ENCODE measurements at places on chromosomes 6 and 20. TPM values are rescaled to one million over a fixed set of nuclear protein-coding genes. Genes with fewer than 3 reads are reported as not detected.
A peak's percentile ranks its signal among the peaks of the same experiment; 100 is the strongest.

DNA sequence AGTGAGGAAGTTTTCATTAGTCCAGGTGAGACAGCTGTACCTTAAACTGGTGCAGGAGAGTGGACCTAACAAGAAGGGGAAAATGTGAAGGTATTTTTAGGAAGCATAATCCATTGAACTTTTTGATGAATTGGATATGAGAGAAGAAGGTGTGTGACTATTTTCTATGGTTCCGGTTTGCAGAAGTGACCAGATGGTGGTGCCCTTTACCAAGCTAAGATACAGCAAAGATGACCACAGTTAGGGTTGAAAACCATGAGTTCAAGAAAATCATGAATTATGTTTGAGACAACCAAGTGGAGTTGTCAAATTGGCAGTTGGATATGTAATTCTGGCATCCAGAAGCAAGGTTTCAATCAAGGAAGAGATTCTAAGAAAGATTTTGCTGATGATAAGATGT is 61.9 kb upstream of the NRSN1 start:
- H3K36me3 ChIP-seq, result no peaks in the 10 kb centered on the region
- DNase-seq, result no peak
- H3K4me3 ChIP-seq, result no peak overlapping the region
- no peaks in the 10 kb centered on the region for H3K4me1 ChIP-seq

DNA sequence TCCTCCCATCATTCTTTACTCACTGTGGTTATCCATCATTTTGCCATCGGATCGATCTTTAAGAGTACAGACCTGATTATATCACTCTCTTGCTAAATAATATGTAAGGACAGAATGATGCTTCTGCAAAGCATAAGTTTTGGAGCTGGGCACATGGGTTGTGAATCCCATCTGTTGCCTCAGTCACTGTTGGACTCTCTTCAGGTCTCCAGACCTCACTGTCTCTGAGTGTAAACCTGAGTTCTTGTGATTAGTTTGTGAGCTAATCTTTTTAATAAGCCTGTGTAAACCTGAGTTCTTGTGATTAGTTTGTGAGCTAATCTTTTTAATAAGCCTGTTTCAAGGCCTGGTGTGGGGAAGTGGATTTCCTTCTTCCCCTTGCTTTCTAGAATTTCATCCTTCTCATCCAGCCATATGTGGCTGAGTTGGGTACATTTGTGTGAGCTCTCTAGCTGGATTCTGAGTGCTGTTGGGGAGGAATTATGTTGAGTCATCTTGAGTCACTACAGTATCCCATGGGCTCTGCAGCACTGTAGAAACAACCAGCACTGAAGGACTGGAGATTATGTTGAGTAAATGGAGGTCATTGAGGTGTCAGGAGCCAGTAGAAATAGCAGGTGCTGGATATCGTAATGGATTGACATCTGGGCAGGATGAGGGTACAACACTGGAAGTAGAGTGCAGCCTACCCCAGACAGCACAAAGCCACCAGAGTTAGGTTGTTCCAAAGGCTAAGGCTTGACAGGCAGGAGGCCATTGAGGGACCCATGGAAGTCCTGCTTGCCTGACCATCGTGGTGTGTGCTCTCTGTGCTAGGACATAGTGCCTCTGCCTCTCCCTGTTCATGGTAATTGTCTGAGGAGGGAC is 52.4 kb downstream of the SCAND1 start:
- H3K4me1 ChIP-seq, result peaks cover 13% of the 10 kb centered on the region
- H3K36me3 ChIP-seq, result peaks cover 13% of the 10 kb centered on the region
- no peak for DNase-seq
- H3K27ac ChIP-seq, result peak overlapping the region; percentile 73
- no peak overlapping the region for H3K4me3 ChIP-seq
- H3K27me3 ChIP-seq, result no peaks in the 10 kb centered on the region

- peaks cover 9% of the 10 kb centered on the region for H3K4me1 ChIP-seq
- peaks cover 12% of the 10 kb centered on the region for H3K27me3 ChIP-seq
- DNase-seq, result no peak
- no peaks in the 10 kb centered on the region for H3K36me3 ChIP-seq
Measured at GRCh38 chr20:3663031-3663701, at the start of gene GFRA4. TSS of gene GFRA4 (minus strand) at chr20:3663399. CDS start at chr20:3663399, 0 bp downstream.

DNA sequence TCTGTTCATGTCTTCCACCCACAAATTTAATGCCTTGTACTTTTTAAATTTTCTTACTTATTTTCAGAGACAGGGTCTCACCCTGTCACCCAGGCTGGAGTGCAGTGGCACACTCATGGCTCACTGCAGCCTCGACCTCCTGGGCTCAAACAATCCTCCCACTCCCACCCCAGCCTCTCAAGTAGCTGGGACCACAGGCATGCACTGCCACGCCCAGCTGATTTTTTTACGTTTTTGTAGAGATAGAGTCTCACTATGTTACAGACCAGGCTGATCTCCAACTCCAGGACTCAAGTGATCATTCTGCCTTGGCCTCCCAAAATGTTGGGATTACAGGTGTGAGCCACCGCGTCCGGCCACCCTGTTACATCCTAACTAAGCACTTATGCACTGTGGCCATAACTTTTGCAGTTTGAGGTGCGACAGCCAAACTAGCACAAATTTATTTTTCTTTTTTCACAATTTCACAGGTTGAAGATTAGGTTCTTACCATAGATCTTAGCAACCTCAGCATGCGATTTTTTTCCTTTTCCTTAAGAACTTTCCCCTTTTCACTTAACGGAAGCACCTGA is 92.1 kb downstream of the EPB41L2 start:
- peaks cover 47% of the 10 kb centered on the region for H3K4me1 ChIP-seq
- no peak overlapping the region for H3K4me3 ChIP-seq
- no peaks in the 10 kb centered on the region for H3K27me3 ChIP-seq
- H3K27ac ChIP-seq, result no peak overlapping the region
- DNase-seq, result no peak
- no peaks in the 10 kb centered on the region for H3K36me3 ChIP-seq

The SIRPA gene
- 13.0 TPM for total RNA-seq

Measured in osteocyte (in vitro differentiated cells).